ENCODE measurements at places on chromosomes 16 and 17.

GRCh38 chr16:57711346-57711745 lies 16.7 kb downstream of the DRC7 start:
- no peak for DNase-seq

- no peak for DNase-seq
Measured at GRCh38 chr16:69712914-69713581, 13.3 kb downstream of the NQO1 start.

GRCh38 chr17:62653826-62654761 lies 26.6 kb downstream of the MRC2 start:
- no peak for DNase-seq

DNA sequence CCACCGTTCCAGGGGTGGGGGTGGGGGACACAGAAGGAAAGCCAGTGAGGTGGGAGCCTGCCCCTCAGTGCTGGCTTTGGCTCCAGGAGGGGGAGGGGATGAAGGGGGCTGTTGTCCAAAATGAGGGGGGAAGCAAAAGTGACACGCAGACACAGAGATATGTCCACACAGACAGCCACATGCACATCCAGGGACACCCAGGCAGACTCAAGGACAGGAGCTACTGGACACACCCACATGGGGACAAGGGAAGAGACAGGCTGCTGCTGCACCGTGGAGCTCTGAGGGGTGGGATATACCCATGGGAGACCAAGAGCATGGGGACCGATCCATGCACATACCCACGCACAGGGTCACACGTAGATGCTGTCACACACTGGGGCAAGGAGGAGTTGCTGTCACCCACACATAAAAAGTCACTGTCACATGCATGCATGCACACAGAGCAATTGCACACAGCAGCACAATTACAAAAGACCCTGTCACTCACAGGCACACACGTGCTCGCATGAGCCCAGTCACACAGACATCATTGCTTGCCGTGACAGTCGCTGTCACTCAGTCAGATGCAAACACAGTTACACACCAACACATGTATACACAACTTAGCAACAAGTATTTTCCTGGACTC lies 1.3 kb downstream of the THRA start:
- no peak for DNase-seq

DNA sequence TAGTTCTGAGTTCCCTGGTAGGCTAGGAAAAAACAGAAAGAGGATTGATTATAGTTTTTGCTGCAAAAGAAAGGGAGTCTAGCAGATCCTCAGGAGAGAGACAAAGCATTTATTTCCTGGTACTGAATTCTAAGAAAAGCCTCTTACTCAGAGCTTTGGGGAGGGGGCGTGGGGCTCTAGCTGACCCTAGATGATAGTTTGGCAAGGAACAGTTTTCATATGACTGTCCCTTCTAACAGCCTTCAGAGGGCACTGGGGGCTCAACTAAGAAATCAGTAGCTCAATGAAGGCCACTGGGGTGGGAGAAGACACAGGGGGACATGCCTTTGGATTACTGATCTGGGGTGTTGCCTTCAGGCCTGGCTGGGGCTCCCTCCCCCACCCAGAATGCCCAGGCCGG lies 4.0 kb downstream of the CA7 start:
- no peak for DNase-seq

- no peak for DNase-seq
Measured at GRCh38 chr16:15782573-15783365, 74.1 kb downstream of the MYH11 start.

DNA sequence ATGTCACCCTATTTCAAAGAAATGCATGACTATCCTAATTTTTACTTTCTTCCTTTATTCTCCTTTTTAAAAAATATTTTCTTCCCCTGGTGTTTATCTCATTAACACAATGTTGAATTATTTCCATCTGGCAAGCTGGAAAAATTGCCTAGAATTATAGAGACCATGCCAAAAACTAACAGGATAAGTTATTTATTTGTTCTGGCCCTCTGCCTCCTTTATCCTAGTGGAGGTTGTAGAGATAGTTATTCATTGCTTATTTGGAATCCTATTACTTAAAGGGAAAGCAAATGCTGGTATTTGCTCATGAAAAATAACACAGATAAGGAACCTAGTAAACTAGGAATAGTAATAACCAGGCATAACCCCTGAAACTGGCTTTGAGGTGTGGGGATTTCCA lies 684.9 kb upstream of the KIF2B start:
- no peak for DNase-seq

DNA sequence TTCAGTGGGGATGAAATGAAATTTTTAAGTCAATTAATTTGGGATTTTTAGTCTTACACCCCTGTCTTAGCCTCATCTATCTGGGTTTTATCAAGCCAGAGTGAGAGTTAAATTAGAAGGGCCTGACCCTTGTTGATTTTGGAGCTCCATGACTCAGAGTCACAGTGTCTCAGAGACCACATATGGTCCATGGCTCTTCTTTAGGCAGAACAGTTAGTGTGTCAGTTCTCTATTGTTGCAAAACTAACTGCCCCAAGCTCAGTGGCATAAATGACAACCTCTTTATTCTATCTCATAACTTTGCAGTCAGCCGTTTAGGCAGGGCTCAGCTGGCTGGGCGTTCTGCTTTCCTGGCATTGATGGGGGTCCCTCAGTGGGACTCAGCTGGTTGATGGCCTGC lies 44.7 kb downstream of the IRF8 start:
- DNase-seq = no peak

DNA sequence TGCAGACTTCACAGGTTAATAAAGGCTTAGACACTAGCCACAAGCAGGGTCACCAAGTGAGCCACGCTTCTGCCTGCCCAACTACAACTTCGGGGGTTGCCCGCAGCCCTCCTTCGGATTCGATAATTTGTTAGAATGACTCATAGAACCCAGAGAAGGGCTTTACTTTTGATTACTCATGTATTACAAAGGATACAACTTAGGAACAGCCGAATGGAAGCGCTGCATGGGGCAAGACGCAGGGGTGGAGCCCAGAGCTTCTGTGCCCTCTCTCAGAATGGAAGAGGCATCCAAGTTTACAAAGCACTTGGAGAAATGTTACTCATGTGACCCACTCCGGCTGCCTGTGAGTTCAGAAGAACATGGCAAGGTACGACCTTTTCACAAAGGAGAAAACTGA lies 7.5 kb upstream of the CDH5 start:
- peak; percentile 57 for DNase-seq

GRCh38 chr16:86050591-86051367 lies 151.8 kb downstream of the IRF8 start:
- no peak for DNase-seq

DNA sequence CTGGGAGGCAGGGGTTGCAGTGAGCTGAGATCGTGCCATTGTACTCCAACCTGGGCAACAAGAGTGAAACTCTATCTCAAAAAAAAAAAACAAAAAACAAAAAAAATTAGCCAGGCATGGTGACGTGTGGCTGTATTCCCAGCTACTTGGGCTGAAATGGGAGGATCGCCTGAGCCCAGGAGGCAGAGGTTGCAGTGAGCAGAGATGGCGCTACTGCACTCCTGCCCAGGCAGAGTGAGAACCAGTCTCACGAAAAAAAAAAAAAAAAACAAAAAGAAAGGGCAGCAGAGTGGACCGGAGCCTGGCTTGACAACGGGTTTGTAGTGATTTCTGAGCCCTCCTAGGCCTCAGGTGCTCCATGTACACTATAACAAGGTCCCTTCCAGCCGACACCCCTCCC lies 33.1 kb downstream of the PEMT start:
- no peak for DNase-seq

DNA sequence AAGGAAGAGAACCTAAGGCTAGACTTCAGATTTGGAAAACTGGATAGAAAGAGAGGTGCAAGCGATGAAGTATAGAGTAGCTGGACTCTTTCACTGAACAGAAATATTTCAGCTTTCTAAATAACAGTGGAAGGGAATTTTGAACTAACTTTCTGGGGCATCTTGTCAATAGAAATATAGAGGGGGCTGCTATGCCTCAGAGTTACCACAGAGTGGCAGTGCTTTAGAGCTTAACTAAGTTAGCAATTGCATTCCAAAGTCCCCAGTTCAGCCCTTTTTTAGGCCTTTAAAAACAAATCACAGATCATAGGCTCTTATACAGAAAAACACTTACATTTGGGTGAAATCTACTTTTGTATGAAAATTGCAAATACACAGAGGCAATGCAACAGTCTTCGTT lies 154.2 kb upstream of the CDH8 start:
- DNase-seq = peak; percentile 23

- DNase-seq = no peak
Measured at GRCh38 chr16:31148281-31148728, 1.6 kb downstream of the PRSS36 start.

GRCh38 chr17:1563786-1564613 lies 1.4 kb upstream of the PITPNA start:
- DNase-seq = no peak

DNA sequence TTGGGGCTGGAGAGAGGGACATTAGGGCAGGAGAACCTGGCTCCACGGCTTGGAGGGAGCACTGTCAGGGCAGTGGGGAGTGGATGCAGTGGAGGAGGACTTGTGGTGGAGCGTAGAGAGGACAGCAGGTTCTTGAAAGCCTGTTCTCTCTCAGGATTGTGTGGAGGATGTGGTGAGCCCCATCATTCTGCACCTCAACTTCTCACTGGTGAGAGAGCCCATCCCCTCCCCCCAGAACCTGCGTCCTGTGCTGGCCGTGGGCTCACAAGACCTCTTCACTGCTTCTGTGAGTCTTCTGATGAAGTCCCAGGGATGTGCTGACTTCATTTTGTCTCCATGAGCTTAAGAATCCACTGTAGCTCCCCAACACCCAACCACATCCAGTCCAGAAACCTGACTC lies 13.5 kb downstream of the COX6A2 start:
- DNase-seq = no peak

Data from urothelium cell line (cell line).